Activated CD4-positive, alpha-beta T cell treated with anti-CD3 and anti-CD28 coated beads, Interleukin-2, amount 50 U/mL, for 4 hours (primary cell): ENCODE measurements at places on chromosomes 1 and 21.

DNA sequence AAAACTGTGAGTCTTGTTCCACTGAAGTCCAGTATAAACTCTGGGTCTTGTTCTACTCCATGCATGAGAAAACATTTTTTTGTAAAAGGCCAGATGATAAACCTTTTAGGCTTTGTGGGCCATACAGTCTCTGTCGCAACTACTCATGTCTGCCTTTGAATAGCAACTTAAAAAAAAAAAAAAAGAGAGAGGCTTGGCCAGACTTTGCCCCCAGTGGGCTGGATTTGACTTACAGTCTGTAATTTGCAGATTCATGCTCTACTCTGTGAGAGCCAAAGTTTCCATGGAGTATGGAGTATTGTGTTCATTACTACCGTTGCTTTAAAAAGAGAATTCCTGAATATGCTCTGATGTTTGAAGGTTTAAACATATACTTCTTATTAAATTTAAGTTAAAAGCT, 654.9 kb upstream of the PKN2 start:
- no peak for DNase-seq

GRCh38 chr1:158124034-158124433, 56.7 kb upstream of the CD1D start:
- DNase-seq, result no peak

GRCh38 chr1:41382480-41383090, 21.4 kb downstream of the FOXO6 start:
- DNase-seq, result no peak

GRCh38 chr1:15007842-15008241, 145.7 kb upstream of the TMEM51 start:
- no peak for DNase-seq

DNA sequence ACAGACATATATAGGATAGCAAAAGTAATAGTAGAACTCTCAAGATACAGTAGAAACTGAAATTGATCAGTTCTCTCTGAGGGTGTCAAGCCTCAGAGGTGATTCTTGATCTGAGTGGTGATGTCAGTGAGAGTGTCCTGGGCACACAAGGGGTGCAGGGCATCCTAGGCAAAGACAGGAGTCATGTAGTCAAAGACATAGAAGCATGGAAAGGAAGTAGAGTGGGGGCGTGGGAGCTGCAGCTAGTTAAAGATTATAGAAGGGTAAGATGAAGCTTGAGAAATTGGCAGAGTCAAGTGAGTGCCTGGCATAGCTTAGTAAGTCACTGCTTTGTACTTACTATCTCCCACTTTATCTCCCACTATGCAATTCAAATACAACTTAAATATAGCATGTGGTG, 22.8 kb downstream of the CDC7 start:
- no peak for DNase-seq

DNA sequence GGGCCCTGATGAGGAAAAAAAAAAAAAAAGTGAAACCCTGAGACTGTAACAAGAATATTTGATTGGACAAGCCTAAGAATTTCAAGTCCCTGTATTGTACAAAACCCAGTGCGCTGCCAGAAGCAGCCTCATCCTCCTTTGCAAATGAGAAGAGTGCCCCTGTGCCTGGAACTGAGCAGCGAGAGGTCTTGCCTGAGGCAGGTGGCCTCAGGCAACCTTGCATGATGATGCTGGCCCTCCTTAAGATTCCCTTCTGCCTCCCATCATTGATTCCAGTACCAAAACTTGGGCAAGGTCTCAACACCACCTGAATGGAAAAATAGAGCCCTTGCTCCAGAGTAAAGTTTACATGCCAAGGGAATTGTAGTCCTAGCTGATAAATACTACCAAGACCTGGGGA, 129.6 kb upstream of the RAB4A start:
- no peak for DNase-seq

DNA sequence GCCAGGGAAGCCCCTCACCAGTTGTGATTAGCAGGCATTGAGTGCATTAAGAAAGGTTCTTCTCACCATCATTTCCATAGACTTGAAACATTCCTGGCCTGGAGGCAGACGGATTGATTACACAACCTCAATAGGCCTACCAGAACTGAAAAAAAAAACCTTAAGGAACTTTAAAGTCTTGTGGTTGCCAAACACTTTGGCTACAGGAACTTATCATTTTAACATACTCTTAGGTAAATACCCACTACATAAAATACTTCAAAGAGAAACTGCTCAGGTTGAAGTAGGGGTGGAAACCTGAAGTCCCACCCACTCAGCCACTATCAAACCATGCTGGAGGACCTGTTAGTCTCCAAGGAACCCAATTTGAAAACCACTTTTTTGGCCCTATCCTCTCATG, 22.4 kb upstream of the HMGB4 start:
- DNase-seq, result no peak
